ENCODE measurements at places on chromosomes 16 and 17. TPM values are rescaled to one million over a fixed set of nuclear protein-coding genes. Genes with fewer than 3 reads are reported as not detected.

ZPBP2 gene
- not detected for total RNA-seq

PDK2 gene
- 18.9 TPM for total RNA-seq

RNF157 gene
- 8.7 TPM for total RNA-seq

ZFHX3 gene
- total RNA-seq: 6.9 TPM

INCA1 gene
- total RNA-seq: 1.3 TPM

CCDC200 gene
- total RNA-seq: not detected

ZNF624 gene
- total RNA-seq: 3.3 TPM

RAMP2 gene
- 0.69 TPM for total RNA-seq

YPEL2 gene
- total RNA-seq: 3.0 TPM

CTRB1 gene
- total RNA-seq: not detected

All from A549 treated with DMSO at 1 μM for 4 hours (cell line).